AG09309 (cell line): ENCODE measurements at places on chromosomes 5 and 9.
A peak's percentile ranks its signal among the peaks of the same experiment; 100 is the strongest.

DNA sequence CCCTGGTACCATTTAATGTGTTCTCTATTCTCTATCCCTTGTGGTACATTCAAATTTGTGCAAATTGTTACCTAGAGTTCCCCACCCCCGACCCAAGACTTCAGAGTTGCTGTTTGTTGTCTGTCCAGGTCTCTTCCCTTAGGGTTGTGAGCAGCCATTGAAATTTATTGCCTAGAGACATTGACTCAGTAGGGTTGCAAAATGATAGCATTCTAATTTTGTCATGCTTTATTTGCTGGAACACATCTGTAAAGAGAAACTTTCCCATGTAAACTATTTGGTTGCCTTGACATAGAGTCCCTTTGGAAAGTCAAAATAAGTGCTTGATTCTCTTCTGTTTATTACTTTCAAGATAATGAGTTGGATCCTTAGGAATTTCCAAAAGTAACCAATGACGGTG lies 91.7 kb upstream of the KLF9 start:
- no peak for DNase-seq

- peak; percentile 73 for DNase-seq
Observed at GRCh38 chr5:56175488-56175887, 57.6 kb downstream of the ANKRD55 start.

GRCh38 chr5:53490747-53491146 lies 10.3 kb downstream of the FST start:
- peak; percentile 95 for DNase-seq

DNA sequence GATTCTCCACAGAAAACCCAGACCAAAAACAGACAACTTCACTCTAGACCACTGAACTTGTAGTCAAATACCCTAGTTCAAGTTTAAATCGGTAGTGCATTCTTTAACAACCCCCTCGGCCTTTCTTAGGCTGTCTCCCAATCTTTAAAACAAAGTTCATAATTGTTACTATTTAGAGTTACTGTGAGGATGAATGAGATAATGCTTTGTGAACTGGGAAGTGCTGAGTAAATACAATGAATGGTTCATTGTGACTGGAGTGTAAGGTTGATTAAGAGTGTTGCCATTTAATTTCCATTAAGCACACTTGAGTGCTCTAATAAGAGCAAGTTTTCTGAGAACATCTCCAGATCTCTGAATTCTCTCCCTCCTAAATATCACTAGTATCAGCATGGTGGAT lies 228.8 kb upstream of the PIK3R1 start:
- DNase-seq: no peak

DNA sequence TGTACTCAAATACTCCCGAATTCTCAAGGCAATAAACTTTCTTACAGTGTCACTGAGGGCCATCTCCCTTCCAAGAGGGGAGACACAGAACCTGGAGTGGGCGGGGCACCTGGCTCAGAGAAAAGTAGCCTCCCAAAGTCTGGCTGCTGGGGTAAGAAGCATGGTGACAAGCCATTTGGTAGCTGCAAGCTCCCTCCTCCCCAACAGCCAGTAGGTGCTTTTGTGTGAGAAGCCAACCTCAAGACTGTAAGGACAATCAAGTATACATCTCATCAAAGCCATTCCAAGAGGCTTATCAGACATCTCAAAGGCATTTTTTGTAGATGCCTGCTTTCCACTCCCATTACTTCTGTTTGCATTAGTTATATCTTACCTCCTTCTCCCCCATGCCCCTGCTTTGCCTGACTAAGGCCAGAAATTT lies 1.4 kb downstream of the DAB2 start:
- DNase-seq: no peak

GRCh38 chr5:123209502-123210027 lies 120.5 kb downstream of the PRDM6 start:
- peak; percentile 62 for DNase-seq

GRCh38 chr9:121779381-121780117 lies 128.1 kb downstream of the DAB2IP start:
- DNase-seq: no peak

DNA sequence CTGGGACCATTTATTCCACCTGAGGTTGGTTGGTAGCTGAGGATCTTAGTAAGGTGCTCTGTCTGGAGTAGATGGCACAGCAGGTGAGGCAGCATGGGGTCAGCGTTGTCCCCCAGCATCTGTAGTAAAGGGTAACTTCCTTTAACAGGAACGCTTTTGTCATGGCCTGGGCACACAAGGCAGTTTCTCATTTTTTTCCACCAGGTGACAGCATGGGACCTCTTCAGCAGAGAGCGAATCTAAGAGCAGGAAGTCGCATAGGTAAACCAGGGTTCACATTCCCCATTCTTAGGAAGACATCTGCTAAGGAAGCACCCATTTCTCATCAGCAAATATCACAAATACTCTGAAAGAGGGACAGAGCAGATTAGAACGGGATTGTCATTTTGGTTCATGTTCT lies 56.5 kb downstream of the GPR107 start:
- no peak for DNase-seq

GRCh38 chr9:108859459-108860114 lies 2.5 kb upstream of the ACTL7A start:
- no peak for DNase-seq

DNA sequence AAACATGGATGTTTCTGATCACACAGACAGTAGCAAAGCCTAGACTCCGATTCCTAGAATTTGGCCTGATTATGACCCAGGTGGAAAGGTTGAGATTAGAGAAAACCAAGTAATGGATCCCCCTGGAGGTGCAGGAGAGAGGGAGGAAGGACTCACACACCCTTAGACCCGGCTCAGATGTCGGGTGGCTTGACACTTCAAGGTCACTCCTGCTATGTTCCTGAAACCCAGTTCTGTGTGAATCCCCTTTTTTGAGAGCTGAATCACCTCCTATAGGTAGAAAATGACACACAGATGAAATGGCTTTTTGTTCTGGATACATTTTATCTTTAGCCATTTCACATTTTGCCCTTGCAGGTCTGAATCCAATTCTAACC lies 192.8 kb downstream of the ARRDC3 start:
- no peak for DNase-seq

- DNase-seq: no peak
Observed at GRCh38 chr9:99180662-99181061, 41.1 kb downstream of the ALG2 start.

GRCh38 chr9:12796601-12797000 lies 21.8 kb downstream of the LURAP1L start:
- no peak for DNase-seq

GRCh38 chr5:22842574-22842973 lies 10.6 kb downstream of the CDH12 start:
- DNase-seq: no peak

GRCh38 chr5:8756498-8757084 lies 789.3 kb downstream of the SEMA5A start:
- DNase-seq: peak; percentile 14

DNA sequence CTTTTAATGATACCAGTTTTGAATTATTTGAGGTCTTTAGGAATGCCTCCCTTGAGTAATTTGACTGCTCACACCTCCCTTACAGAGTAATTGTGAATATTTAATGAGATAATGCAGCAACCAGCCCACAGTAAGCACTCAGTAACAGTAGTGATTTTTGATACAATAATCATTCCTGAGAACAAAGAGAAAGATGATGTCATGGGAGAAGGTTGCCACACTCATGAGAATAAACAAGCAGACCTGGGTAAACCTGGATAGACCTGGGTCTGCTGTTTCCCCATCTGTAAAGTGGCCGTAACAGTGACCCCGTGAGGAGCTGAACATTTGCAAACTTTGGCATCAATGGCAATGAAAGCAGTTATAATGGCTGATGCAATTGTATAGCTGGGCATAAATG lies 4.2 kb downstream of the C1QTNF2 start:
- no peak for DNase-seq

- DNase-seq: no peak
Observed at GRCh38 chr9:113644321-113644720, 180.8 kb downstream of the RGS3 start.

- DNase-seq: no peak
Observed at GRCh38 chr5:82793808-82794419, 283.3 kb downstream of the TMEM167A start.

DNA sequence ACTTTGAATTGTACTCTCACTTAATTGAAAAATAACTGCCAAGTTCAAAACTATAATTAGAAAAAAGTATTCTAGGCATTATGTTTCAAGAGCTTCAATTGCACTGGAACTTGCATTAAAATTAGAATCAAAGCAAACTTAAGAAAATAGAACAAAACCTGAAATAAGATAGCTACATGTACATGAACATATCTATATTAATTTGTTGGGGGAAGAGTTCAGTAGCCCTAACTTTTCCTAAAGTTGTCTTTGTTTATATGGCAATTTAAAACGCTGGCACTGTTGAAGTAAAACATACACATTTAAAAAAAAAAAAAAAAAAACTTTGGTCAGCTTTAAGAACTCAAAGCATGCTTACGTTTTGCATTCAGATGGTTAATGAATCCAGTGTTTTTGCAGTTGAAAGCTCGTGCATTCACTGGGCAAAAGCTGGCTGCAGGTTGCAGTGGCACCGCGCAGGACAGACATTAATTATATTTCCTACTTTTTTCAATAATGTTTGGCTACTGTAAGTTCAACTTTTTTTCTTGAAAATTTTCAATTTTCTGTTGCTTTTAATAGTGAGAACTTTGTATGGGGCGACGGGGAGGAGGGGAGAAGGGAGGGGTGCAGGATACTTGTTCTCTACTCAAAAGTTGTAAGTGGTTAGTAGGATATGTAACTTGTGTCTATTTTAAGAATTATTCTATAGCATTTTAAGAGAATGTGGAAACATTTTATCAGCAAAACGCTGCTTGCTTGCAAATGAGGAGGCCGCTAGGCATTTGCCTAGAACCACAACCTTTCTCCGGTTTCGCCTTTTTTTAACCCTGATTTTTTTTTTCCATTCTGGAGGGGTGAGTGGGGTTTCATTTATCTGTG lies 3.9 kb downstream of the NR2F1 start:
- DNase-seq: no peak

GRCh38 chr5:173786286-173787187 lies 101.6 kb upstream of the CPEB4 start:
- DNase-seq: no peak

DNA sequence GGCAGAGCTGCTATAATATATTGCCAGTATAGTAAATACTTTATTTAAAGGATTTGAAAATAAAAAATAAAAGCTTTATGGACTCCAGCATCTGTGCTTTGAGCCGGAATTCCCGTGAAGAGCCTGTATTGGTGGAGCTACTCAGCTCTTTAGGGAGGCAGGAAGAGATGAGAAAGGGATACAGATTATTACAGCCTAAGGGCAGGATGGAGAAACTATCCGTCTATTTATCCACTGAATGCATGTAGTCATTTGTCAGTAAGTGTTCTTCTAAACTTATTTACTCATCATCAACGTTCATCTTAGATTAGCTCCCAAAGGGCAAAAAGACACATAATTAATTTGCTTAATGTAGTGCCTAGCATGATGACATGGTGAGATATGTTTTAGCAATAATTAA lies 48.4 kb downstream of the SLC1A1 start:
- DNase-seq: no peak

DNA sequence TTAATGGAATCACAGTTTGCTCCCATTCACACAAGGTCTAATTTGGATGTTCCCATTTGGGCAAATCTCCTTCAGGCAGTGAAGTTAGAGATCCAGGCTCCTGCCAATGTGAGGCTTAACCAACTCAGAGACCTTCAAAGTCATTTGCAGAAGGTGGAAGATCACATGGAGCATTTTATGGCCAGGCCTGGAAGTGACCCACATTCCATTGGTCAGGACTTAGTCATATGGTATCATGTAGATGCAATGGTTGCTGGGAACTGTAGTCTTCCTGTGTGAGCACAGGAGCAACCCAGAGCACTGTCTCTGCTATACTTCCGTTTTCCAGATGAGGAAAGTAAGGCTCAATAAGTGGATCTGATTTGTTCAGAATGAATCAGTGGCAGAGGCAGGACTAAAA lies 292.7 kb upstream of the SMARCA2 start:
- no peak for DNase-seq

GRCh38 chr9:447230-448025 lies 232.8 kb downstream of the DOCK8 start:
- no peak for DNase-seq

DNA sequence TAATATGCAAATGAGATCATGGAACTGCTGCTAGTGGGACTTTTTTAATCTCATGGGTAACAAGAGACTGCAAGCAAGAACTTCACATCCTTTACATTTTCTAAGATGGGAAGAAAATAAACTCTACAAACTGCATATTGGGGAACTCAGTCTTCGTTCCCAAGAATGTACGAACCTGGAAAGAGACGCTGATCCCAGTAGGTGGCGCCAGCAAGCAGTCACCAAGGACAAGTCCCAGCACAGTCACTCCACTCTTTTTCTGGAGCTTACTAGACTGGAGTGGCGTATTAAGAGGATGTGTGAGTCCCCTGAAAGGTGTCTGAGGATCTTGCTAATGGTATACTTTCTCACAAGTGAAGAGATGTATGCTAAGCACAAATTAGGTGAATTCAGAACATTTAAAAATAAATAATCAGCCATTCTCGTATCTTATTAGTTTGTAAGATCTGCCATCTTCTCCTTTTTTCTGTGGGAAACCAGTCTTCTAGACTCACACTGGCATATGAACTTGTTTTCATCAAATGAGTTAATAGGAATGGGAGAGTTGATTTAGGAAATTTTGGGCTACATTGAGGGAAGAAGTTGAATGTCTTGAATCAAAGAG lies 16.0 kb upstream of the PUM3 start:
- DNase-seq: no peak

- DNase-seq: no peak
Observed at GRCh38 chr9:23823986-23824829, 1.8 kb downstream of the ELAVL2 start.
